ENCODE measurements at places on chromosomes 6 and 20. TPM values are rescaled to one million over a fixed set of nuclear protein-coding genes. Genes with fewer than 3 reads are reported as not detected.

The GPR6 gene
- not detected for total RNA-seq

The CYP39A1 gene
- 7.2 TPM for total RNA-seq

The CD40 gene
- 1.5 TPM for total RNA-seq

The ELOVL4 gene
- total RNA-seq, result 6.2 TPM

The FOXC1 gene
- total RNA-seq, result 16.8 TPM
